ENCODE measurements at places on chromosomes 16 and 17. TPM values are rescaled to one million over a fixed set of nuclear protein-coding genes. Genes with fewer than 3 reads are reported as not detected.

- DNase-seq: no peak
These were observed 79.1 kb downstream of the TAOK1 start for GRCh38 chr17:29469276-29469675.

DNA sequence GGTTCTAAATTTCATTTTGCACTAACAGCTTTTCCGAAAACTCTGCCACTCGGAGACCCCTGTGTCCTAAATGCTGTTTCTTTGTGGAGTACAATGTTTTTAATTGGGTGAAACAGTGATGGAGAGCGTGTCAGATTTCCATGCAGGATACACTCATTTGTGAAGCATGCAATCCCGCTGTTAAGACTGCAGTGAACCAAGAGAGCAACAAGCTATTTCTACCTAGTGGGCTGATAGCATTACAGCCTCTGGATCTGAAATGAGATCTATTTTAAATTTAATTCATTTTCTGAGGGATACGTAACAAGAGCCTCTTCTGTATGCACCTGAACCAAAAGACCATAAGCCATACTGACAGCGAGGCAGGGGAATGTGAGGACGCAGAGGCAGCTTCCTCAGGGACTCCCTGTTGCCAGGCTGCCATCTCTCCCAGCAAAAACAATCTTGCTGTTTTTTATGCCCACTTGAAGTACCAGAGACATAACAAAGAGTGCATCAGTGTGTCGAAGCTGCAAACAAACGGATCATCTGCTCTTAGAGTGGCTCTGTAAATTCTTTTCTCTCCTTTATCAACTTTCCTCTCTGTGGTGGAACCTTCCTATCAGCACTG is 199.9 kb upstream of the COX10 start:
- no peak for DNase-seq

- DNase-seq: no peak
These were observed 44.1 kb downstream of the COG7 start for GRCh38 chr16:23408823-23409298.

DNA sequence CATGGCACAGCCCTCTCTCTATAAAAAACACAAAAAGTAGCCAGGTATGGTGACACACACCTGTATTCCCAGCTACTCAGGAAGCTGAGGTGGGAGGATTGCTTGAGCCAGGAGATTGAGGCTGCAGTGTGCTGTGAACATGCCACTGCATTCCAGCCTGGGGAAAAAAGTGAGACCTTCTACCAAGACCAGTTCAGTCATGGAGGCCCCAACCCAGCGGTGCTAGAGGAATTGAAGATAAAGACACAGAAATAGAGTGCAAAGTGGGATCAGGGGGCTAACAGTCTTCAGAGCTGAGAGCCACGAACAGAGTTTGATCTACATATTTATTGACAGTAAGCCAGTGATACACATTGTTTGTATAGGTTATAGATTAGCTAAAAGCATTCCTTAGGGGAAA is 15.6 kb upstream of the CCL8 start:
- DNase-seq: no peak

- no peak for DNase-seq
These were observed 28.1 kb downstream of the BANP start for GRCh38 chr16:87979352-87979751.

Gene CYB5D1
- total RNA-seq: 16.9 TPM

Gene TOP3A
- 87.8 TPM for total RNA-seq

Gene KAT7
- 117 TPM for total RNA-seq

Gene BRICD5
- total RNA-seq: 1.8 TPM

Gene SLC52A1
- total RNA-seq: 0.55 TPM

Gene FOXF1
- 0.29 TPM for total RNA-seq

All from uterus (tissue), 4 donors.